Activated naive CD8-positive, alpha-beta T cell treated with anti-CD3 and anti-CD28 coated beads for 36 hours (primary cell): ENCODE measurements at places on chromosomes 16 and 17.

DNA sequence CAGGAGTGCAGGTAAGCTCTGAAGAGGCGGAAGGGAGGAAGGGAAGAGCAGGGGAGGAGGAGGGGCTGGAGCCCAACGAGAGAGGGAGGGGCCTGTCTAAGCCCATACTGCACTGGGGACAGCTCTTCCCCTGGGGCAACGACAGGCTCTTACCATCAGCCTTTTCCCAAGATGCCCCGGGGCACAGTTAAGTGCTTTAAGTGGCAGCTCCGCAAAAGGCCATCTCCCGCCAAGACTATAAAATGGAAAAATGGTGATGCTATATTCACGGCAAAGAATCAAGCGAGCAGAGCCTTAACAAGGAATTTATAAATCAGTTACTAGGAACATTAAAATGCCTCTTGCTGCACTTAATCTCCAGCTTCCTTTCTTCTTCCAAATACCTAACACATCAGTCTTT is 110.2 kb upstream of the NLRP1 start:
- DNase-seq = no peak

DNA sequence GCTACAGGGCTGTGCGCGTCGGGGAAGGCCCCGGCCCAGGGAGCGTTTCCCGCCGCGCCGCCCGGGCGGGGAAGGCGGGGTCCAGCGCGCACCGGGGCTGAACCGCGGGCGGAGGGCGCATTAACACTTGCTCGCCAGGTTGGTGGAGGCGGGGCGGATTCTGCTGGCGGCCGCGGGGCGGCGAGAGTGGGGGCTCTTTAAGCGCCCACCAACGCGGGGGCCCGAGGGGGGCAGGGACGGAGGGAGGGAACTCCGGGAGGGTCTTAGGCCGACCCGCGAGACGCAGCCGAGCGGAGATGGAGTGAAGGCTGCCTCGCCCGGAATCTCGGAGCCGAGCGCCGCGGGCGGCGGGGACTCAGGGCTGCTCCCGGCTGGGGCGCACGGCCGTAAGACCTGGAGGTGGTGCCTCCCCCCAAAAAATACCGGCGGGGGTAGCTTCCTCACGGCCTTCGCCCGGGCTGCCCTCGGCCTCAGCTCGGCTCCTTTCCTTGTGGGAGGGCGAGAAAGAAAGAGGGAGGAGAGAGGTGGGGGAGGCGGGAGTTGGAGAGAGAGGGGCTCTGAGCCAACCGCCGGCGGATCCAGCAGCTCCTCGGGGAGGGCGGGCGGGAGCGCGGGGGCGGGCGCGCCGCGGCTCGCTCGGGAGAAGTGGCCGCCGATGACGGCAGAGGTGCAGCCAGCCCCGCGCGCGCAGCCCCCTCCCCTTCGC is 415 bp upstream of the FOXF1 start:
- no peak for DNase-seq

- peak; percentile 30 for DNase-seq
These were observed 62.7 kb downstream of the TEX2 start for GRCh38 chr17:64200080-64201032.

GRCh38 chr17:72600934-72601333 is 480.1 kb downstream of the SOX9 start:
- DNase-seq = no peak

GRCh38 chr16:9821331-9821730 is 360.9 kb downstream of the GRIN2A start:
- no peak for DNase-seq

DNA sequence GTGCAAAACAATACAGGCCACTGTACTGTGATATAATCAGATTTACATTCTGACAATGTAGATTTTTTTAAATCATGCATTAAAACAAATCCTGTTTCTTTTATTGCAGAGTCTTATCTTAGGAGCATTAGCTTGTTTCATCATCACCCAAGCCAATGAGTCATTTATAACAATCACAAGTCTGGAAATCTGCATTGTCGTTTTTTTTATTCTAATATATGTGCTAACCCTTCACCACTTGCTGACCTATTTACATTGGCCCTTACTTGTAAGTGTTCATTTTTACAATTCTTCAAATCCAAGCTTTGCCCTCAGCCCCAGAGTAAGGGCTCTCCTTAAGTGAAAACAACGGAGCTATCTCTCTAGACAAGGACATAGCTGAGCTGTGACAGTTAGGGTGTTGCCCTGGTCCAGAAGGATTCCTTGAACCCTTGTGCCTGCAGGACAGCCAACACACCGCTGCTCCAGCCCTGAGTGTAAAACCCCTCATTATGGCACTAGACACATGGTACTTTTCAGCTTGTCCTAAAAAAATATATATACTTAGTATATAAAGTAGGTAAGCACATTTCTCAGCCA is 3.7 kb downstream of the CMTM1 start:
- DNase-seq = no peak

- no peak for DNase-seq
These were observed 24.1 kb upstream of the IL21R start for GRCh38 chr16:27377666-27378485.

DNA sequence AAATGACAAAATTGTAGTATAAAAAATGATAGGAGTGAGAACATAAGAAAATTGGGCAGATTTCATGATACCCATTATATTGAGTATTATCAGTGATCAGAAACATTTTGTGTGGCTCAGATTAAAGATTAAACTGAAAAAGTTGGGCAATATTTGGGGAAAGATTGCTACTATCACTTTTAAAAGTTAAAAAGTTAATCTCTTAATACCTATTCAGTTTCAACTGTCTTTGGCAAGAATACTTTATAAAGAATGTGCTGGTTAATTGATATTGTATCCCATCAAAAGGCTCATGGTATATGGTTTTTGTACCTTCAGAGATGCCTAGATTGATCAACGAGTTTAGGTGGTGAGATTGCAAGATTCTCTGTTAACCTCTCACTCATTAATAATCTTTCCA is 55.8 kb downstream of the BPTF start:
- no peak for DNase-seq

DNA sequence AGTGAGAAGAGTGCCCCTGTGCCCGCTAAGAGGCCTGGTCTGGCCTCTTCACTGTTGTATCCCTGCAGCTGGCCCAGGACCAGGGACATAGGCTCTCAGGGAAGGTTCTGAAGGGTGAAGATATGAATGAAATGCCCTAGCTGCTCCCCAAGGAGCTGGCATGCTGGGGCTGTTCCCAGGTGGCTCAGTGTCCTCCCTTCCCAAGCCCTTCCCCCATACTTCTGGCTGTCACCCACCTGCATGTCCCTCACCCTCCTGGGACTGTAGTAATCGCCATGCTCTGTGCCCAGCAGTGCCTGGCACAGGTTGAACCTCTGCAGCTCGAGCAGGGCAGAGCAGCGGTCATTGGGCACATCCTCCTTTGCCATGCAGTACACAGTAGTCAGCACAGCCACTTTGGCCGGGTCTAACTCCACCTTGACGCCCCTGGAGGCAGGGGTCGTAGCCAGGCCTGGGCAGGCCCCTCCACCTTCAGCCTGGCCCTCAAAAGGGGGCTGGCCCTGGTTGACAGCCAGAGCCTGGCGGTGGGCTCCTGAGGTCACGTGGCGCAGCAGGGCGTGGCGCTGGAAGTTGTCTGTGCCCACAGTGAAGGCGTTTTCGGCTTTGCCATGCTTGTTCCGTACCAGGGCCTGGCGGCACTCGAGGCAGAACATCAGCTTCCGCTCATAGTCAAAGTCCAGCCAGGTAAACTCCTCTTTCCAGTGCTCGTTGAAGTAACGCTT is 7.6 kb downstream of the C17orf113 start:
- DNase-seq = no peak

DNA sequence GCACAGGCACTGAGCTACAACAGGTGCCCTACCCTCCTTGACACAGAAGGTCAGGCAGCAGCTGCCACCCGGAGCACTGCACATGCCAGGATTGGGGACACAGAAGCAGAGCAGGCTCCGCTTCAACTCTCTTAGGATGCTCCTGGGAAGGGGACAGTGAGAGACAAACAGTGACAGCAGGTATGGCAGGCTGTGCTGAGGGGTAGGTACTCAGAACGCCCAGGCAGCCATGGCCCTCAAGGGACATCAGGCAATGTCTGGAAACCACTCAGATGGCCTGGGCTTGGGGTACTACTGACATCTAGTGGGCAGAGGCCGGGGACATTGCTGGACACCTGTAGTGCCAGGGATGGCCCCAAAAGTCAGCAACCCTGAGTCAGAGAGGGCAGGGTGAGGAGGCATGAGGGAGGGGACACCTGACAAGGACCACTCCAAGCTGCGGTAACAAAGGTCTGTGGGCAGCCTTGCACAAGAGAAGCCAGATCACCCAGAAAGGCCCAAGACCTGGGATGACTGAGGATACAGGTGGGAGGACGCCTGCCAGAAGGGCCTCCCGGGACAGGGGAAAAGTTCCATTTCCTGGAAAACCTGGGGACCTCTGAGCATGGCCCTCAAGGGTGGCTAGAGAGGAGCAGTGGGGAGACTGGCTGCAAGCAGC is 21.2 kb downstream of the PEMT start:
- no peak for DNase-seq

- no peak for DNase-seq
These were observed 8.9 kb downstream of the HOXB4 start for GRCh38 chr17:48569240-48569582.

- no peak for DNase-seq
These were observed 101.2 kb downstream of the SSH2 start for GRCh38 chr17:29828676-29829284.
